ENCODE measurements at places on chromosomes 6 and 20. TPM values are rescaled to one million over a fixed set of nuclear protein-coding genes. Genes with fewer than 3 reads are reported as not detected.

DNA sequence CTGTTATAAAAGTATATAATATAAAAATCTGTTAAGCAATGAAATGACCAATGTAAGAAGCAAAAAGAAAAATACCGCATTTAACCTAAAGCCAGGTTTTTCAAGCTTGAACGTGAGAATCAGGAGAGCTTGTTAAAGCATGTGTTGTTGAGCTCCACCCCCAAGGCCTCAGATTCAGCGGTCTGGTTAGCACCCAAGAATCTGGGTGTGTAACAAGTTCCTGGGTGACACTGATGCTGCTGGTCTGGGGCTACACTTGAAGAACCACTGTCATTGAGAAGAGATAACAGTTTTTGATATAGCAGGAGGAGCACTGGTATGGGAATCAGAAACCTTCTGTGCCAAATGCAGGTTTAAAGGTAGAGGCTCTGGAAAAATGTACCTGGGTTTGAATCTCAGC lies 154.0 kb downstream of the ID4 start:
- no peak for DNase-seq
- H3K4me3 ChIP-seq: no peak overlapping the region
- no peaks in the 10 kb centered on the region for H3K27me3 ChIP-seq
- H3K4me1 ChIP-seq: peaks cover 8% of the 10 kb centered on the region
- H3K36me3 ChIP-seq: no peaks in the 10 kb centered on the region
- no peak overlapping the region for H3K27ac ChIP-seq

The F13A1 gene
- total RNA-seq: 3.6 TPM

The GHRH gene
- total RNA-seq: not detected

GRCh38 chr6:114284281-114284680 lies 58.5 kb downstream of the HS3ST5 start:
- no peak overlapping the region for H3K4me3 ChIP-seq
- H3K4me1 ChIP-seq: peaks cover 14% of the 10 kb centered on the region
- no peak for DNase-seq
- H3K36me3 ChIP-seq: no peaks in the 10 kb centered on the region

DNA sequence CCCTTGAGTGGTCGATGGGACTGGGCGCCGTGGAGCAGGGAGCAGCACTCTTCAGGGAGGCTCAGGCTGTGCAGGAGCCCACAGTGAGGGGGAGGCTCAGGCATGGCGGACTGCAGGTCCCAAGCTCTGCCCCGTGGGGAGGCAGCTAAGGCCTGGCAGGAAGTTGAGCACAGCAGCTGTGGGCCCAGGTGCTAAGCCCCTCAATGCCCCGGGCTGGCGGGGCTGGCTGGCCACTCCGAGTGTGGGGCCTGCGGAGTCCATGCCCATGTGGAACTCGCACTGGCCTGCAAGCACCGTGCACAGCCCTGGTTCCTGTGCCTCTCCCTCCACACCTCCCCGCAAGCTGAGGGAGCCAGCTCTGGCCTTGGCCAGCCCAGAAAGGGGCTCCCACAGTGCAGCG lies 948.4 kb upstream of the EYS start:
- no peaks in the 10 kb centered on the region for H3K4me1 ChIP-seq
- no peaks in the 10 kb centered on the region for H3K27me3 ChIP-seq
- DNase-seq: no peak

- no peaks in the 10 kb centered on the region for H3K27me3 ChIP-seq
- peaks cover 6% of the 10 kb centered on the region for H3K4me1 ChIP-seq
- no peaks in the 10 kb centered on the region for H3K36me3 ChIP-seq
- no peak overlapping the region for H3K4me3 ChIP-seq
Measured at GRCh38 chr6:39273406-39273821, 40.8 kb downstream of the KCNK17 start.

GRCh38 chr6:149918151-149918905 lies 4.6 kb downstream of the RAET1G start:
- H3K36me3 ChIP-seq: no peaks in the 10 kb centered on the region
- H3K4me1 ChIP-seq: peaks cover 2% of the 10 kb centered on the region
- no peak for DNase-seq
- peaks cover 77% of the 10 kb centered on the region for H3K27me3 ChIP-seq

DNA sequence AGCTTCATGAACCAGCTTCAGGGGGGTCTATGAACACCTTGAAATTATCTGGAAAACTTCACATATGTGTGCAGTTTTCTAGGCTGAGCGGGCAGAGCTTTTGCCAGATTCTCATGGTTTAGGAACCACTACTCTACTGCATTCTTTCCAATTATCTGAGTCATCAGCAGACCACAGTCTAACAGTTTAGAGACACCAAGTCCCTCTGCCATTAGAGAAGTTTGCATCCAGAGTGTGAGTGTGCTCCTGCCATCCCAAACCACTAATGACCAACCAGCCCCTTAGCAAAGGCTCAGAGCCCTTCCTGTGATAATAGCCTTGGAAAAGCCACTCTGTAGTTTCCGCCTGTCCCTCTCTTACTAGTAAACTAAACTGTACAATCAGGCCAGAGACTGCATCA lies 96.8 kb downstream of the PHACTR1 start:
- DNase-seq: no peak
- no peaks in the 10 kb centered on the region for H3K36me3 ChIP-seq
- no peaks in the 10 kb centered on the region for H3K27me3 ChIP-seq
- H3K4me3 ChIP-seq: no peak overlapping the region
- H3K27ac ChIP-seq: no peak overlapping the region
- peaks cover 25% of the 10 kb centered on the region for H3K4me1 ChIP-seq

- H3K4me1 ChIP-seq: no peaks in the 10 kb centered on the region
- no peaks in the 10 kb centered on the region for H3K27me3 ChIP-seq
- no peak for DNase-seq
Measured at GRCh38 chr6:70150521-70150920, 152.4 kb downstream of the COL9A1 start.

GRCh38 chr6:17115251-17116116 lies 13.6 kb downstream of the STMND1 start:
- H3K27ac ChIP-seq: no peak overlapping the region
- no peak overlapping the region for H3K4me3 ChIP-seq
- H3K27me3 ChIP-seq: no peaks in the 10 kb centered on the region
- no peaks in the 10 kb centered on the region for H3K36me3 ChIP-seq
- DNase-seq: no peak

- no peak for DNase-seq
- peaks cover 2% of the 10 kb centered on the region for H3K4me1 ChIP-seq
- H3K4me3 ChIP-seq: no peak overlapping the region
- no peak overlapping the region for H3K27ac ChIP-seq
- H3K36me3 ChIP-seq: no peaks in the 10 kb centered on the region
Measured at GRCh38 chr6:133769463-133769862, 119.5 kb upstream of the TCF21 start.

The CLPSL1 gene
- total RNA-seq: not detected

The TGM3 gene
- total RNA-seq: 0.31 TPM

DNA sequence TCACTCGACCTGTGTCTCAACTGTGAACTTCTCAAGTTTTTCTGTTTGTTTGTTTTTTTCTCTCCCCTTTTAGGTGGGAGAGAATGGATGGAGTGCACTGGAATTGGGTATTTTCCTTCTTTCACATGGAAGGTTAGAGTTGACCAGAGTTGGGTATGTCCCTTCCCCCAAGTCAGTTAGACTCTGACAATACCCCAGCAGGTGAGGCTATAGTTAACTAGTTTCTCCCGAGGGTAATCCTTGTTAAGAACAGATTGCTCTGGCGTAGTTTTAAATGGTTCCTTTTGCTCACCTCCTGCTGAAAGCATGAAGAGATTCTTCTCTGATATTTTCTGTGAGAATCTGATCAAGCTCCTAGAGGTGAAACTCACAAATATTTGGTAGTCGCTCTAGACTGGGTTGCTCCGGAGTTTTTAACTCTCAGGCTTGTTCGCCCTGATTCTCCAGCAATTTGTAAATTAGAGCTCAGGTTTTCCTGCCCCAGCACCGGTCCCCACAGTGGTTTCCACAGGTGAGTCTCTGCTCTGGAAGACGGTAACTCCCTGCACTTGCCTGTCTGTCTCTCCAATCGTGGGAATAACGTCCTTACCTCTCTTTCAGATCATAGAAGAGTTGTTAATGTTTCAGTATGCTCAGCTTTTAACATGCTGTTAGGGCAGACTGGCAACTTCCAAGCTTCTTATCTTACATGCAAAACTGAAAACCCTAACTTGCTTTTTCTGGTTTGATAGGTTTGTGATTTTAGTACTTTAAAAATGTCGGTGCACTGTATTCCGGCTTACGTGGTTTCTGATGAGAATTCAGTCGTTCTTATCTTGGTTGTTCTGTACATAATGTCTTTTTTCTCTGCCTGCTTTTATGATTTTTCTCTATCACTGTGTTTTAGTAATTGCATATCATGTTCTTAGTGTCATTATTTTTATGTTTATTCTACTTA lies 111.2 kb upstream of the HIVEP1 start:
- no peaks in the 10 kb centered on the region for H3K36me3 ChIP-seq
- peak overlapping the region; percentile 6 for H3K4me3 ChIP-seq
- peak; percentile 64 for DNase-seq

The BMP6 gene
- total RNA-seq: 0.37 TPM

The GSTA1 gene
- total RNA-seq: not detected

The FRMD1 gene
- not detected for total RNA-seq

GRCh38 chr6:167229586-167229985 lies 61.5 kb upstream of the UNC93A start:
- no peak overlapping the region for H3K4me3 ChIP-seq
- peaks cover 30% of the 10 kb centered on the region for H3K27me3 ChIP-seq
- no peak overlapping the region for H3K27ac ChIP-seq
- H3K36me3 ChIP-seq: no peaks in the 10 kb centered on the region
- no peak for DNase-seq

The EYA4 gene
- total RNA-seq: 2.3 TPM

DNA sequence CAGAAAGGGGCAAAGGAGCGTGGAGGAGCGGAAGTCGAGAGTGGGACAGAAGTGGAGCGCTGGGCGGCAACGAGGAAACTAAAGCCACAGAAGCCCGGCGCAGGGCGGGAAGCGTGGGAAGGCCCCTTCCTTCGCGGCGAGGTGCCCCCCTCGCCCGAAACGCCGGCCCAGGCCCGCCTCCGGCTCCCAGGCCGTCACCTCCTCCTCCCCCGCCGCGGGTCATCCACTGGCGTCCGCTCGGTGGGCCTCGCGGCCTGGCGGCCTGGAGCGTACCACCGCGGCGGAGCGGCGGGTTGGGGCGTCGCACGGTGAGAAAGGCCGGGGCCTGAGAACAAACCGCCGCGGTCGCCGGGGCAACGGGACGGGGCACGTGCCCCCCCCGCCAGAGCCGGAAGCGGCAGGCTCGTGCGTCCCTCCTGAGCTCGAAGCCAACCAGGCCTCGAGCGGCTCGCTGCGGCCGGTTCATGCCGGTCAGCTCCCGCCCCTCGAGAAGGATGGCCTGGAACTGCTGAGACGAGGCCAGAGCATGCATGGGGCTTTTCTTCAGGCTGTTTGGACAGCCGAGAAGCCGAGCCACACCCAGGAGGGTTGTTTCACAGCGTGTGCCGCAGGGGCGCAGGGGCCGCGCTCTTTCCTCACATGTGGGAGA lies at the start of gene TCP11:
TSS of gene TCP11 (minus strand) at position 333 of the 649 bp plus-strand sequence. CDS start 469 bp downstream, outside the sequence.
- no peak for DNase-seq
- H3K27ac ChIP-seq: no peak within 1 kb of the TSS
- no peaks in the 10 kb centered on the region for H3K27me3 ChIP-seq
- H3K4me1 ChIP-seq: peaks cover 2% of the 10 kb centered on the region
- H3K4me3 ChIP-seq: no peak within 1 kb of the TSS

- no peaks in the 10 kb centered on the region for H3K27me3 ChIP-seq
- DNase-seq: peak; percentile 22
- H3K27ac ChIP-seq: no peak overlapping the region
- no peak overlapping the region for H3K4me3 ChIP-seq
- H3K36me3 ChIP-seq: no peaks in the 10 kb centered on the region
- H3K4me1 ChIP-seq: peaks cover 25% of the 10 kb centered on the region
Measured at GRCh38 chr20:37755665-37756064, 61.8 kb downstream of the CTNNBL1 start.

DNA sequence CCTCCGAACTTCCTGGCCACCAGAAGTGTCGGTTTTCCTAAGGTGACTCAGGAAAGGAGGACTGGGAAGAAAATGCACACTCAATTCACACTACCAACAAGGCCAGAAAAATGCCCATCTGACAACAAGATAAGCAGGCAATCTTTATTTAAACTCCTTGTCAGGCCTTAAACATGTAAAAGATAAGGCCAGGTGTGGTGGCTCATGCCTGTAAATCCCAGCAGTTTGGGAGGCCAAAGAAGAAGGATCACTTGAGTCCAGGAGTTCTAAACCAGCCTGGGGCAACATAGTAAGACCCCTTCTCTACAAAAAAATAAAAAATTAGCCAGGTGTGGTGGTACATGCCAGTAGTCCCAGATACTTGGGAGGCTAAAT lies 7.6 kb upstream of the ID1 start:
- H3K4me3 ChIP-seq: no peak overlapping the region
- H3K4me1 ChIP-seq: peaks cover 6% of the 10 kb centered on the region
- no peaks in the 10 kb centered on the region for H3K36me3 ChIP-seq
- no peaks in the 10 kb centered on the region for H3K27me3 ChIP-seq
- DNase-seq: no peak

GRCh38 chr6:8831366-8832152 lies 396.2 kb upstream of the SLC35B3 start:
- H3K27ac ChIP-seq: no peak overlapping the region
- peaks cover 20% of the 10 kb centered on the region for H3K4me1 ChIP-seq
- H3K27me3 ChIP-seq: no peaks in the 10 kb centered on the region

The PREP gene
- total RNA-seq: 28.6 TPM

The AIF1 gene
- total RNA-seq: not detected

The TNFRSF21 gene
- total RNA-seq: 23.2 TPM

GRCh38 chr6:152745509-152746171 lies 5.0 kb upstream of the VIP start:
- no peaks in the 10 kb centered on the region for H3K36me3 ChIP-seq
- no peak for DNase-seq
- H3K4me1 ChIP-seq: no peaks in the 10 kb centered on the region
- H3K4me3 ChIP-seq: no peak overlapping the region
- H3K27ac ChIP-seq: no peak overlapping the region

The CENPB gene
- 5.0 TPM for total RNA-seq

The TEAD3 gene
- 9.7 TPM for total RNA-seq

DNA sequence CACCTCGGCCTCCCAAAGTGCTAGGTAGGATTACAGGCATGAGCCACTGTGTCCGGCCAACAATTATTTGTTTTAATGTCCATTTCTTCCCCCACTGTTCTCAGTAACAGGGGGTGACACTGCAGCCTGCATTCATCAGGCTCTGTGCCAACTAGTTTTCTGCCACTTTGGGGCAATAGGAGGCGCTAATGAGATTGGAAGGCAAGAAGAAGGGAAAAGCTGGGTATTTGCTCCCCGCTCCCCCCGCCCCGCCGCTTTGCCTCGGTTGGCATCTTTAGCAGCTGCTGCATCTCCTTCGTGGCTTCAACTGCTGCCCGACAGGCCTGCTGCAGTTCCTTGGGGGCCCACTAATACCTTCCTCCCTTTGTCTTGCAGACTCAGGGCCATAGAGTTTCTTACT lies 35.0 kb upstream of the MDGA1 start:
- peaks cover 20% of the 10 kb centered on the region for H3K4me1 ChIP-seq
- no peak overlapping the region for H3K4me3 ChIP-seq
- H3K36me3 ChIP-seq: no peaks in the 10 kb centered on the region
- no peak for DNase-seq

The MAS1 gene
- total RNA-seq: not detected
